Bronchial epithelial cell (primary cell): ENCODE measurements at places on chromosomes 1 and 21.

GRCh38 chr1:224427346-224427745 is 7.3 kb downstream of the WDR26 start:
- DNase-seq: no peak

DNA sequence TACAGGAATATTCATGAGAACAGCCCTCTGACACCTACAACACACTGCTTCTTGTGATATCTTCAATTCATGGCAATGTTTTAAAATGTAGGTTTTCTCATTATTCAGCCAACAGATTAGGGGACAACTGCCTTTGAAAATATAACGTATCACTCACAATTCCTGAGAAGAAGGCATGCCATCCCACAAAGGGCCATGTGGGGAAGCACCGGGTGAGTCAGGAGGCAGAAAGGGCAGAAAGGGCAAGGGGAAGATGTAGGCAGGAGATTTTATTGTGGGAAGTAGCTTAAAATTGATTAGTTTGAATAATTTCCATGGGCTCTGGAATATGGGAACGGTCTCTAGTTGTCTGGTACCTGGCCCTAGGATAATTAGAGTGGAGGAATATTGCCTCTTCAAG is 165.7 kb downstream of the HHIPL2 start:
- DNase-seq: no peak

- no peak for DNase-seq
Observed at GRCh38 chr1:93347334-93347899, 1.7 kb downstream of the DR1 start.

DNA sequence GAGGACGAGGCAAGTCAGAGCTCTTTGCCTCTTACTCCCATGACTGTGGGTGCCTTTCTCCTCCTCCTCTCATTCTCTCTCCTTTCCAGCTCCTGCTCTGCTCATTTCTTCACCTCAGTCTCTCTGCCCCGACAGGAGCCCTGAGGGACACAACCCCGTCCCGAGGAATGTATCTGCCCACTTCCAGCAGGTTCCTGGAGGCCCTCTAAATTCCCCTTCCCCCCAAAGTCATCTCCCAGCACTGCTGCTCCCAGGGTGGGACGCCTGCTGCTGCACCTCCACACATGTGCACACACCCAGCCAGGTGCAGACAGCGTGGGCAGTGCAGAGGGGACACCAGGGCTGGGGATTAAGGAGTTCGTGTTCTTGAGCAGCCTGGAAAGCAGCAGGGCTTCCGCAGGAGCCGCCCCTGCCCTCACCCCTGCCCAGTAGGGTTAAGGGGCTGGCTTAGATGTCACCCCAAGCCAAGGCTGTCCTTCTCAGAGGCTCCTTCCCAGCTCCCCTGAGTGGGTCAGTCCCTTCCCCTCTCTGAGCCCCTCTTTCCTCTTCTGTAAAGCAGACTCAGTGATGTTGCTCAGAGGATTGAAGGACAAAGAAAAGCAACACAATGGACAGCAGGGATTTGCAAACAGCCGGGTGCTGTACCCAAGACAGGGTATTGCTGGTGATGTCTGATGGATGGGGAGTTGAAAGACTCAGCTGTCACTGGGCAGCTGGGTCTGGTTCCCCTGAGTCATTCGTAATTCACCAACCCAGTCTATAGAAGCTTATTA is 346.0 kb downstream of the MATN1 start:
- no peak for DNase-seq

GRCh38 chr1:61058483-61059245 is 23.7 kb upstream of the NFIA start:
- DNase-seq: peak; percentile 90

- DNase-seq: no peak
Observed at GRCh38 chr1:161718559-161719324, 2.6 kb upstream of the FCRLB start.

DNA sequence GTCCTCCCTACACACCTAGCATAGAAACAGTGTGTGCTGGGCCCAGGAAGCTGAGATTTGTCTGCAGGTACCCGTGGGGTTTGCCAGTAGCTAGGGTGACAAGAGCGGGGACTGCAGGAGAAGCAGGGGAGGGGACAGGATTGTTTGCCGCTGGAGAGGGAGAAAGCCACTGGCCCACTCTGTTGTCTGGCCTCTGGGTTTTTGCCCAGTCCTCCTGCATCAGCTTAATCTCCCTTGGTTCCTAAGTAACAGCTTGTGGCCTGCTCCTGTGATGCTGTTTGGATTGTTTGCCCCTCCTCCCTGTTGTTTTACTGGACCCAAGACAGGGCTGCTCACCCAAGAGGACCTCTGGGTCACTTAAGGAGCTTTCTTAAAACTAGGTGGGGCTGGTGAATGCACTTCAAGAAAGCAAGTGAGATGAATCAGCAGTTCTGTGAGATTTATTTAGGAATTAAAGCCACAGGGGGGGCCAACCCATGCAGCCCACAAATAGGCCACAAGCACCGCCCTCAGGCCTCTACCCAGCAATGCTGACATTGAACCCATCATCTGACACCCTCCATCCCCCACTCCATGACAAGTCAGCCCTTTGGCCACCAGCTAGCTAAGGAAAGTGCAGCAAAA is 142.8 kb downstream of the ZZZ3 start:
- DNase-seq: no peak

- peak; percentile 33 for DNase-seq
Observed at GRCh38 chr1:100584761-100585745, 47.1 kb downstream of the GPR88 start.

DNA sequence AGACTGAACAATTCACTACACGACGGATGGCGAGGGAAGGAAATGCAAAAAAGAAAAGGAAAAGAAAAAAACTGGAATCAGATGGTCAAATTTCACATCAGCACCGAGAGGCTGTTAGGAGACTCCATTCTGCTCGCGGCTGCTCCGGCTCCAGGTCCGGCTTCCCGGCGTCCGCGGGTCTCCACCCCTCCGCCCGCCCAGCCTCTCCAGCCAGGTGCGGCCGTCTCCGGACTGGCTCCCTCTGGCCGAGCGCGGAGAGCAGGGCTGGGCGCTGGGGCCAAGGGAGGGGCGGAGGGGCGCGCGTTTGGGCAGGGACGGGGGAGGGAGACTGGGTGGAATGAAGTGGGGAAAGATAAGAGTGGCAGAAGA is 332 bp downstream of the KCNJ6 start:
- DNase-seq: no peak

GRCh38 chr1:1567152-1567875 is 7.3 kb downstream of the SSU72 start:
- DNase-seq: no peak

- DNase-seq: peak; percentile 46
Observed at GRCh38 chr1:230753586-230754251, 6.5 kb downstream of the CAPN9 start.

DNA sequence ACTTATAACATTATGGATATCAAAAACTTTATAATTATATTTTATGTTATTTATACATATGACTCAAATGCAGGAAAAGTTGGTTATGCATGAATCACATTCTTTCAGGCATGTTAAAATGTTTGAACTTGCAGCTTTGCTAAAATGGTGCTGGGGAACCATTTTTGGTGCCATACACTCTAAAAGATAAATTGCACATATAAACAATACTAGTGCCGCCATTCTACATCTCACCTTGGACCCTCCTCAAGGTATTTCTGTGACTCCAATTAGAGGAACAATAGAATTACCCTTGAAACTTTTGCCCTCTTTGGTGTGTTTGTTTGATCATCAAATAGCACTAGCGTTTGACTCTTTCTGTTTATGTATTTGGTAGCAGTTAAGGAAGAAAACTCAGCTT is 997 bp downstream of the PRKACB start:
- DNase-seq: peak; percentile 68

DNA sequence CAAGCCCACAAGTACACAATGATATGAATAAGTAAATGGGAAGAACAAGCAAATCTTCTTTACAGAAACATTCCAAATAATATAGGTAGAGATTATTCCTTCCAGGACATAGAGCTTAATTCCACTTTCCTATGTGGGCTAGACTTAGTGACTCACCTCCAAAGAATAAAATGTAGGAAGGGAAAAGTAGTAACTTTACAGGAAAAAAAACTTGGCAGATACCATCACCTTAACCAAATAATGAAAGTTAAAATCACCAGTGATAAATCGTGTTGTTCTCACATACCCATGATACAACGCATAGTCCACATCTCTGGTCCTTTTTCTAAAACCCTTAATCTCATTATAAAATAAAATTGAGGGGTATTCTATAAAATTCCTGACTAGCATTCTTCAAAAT is 260.8 kb downstream of the SPATA17 start:
- DNase-seq: no peak

- no peak for DNase-seq
Observed at GRCh38 chr21:34728479-34728878, 59.7 kb downstream of the CLIC6 start.

DNA sequence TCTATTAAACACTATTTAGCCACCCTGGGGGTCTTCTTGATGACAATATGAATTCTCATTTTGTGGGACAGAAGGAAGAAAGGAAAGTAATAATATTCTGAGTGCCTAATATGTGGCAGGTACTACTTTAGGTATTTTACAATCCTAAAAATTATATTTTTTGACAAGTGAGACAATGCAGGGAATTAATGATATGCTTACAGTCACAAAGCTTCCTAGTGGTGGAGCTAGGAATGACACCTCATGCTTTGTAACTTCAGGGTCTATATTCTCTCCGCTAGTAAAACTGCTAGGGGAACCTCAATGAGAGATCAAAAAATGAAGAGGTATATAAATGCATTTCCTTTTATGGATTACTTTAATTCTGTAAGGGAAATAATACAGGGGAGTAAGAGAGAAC is 44.3 kb downstream of the TPR start:
- DNase-seq: peak; percentile 10

- peak; percentile 47 for DNase-seq
Observed at GRCh38 chr1:186188736-186189135, 186.3 kb downstream of the TPR start.

GRCh38 chr1:170032531-170033280 is 41.8 kb downstream of the KIFAP3 start:
- peak; percentile 5 for DNase-seq

GRCh38 chr1:198032668-198033067 is 115.5 kb downstream of the LHX9 start:
- no peak for DNase-seq

GRCh38 chr1:110879758-110880606 is 7.0 kb downstream of the CD53 start:
- peak; percentile 58 for DNase-seq

- DNase-seq: peak; percentile 49
Observed at GRCh38 chr1:56424744-56425493, 154.4 kb downstream of the PLPP3 start.

GRCh38 chr1:50300297-50300696 is 122.9 kb downstream of the DMRTA2 start:
- no peak for DNase-seq

DNA sequence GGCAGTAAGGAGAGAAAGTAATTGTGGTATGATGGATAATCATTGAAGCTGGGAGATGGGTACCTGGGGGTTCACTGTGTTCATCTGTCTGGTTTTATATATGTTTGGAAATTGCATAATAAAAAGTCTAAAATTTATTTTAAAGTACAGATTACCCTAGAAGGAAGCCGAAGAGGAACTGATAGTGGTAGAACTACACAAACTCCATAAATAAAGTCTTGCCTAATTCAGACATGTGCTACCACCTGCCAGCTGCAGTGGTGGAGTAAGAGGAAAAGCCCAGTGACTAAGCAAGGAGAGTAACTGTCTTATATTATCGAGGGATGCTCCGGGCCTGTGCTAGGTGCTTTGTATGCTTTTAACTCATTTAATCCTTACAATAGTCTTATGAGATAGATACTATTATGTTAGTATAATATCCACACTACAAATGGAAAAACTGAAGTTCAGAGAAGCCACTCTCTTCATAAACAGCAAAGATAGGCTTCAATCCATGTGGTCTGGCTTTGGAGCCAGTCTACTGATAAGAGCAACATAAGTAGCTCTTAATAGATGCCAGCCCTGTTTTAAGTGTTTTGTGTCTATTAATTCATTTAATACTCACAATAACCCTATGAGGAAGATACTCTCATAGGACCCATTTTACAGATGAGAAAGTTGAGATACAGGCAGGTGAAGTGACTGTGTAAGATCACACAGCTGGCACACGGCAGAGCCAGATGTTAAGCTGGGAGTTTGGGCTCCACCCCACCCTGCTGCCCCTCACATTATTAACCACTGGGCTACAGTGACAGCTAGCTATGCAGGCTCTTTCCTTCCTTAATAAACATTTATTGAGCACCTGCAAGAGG is 56.8 kb upstream of the HNRNPU start:
- DNase-seq: no peak

- peak; percentile 100 for DNase-seq
Observed at GRCh38 chr1:39183503-39184353, 20.8 kb upstream of the MACF1 start.

GRCh38 chr1:2509589-2509988 is 16.8 kb downstream of the PANK4 start:
- no peak for DNase-seq

- no peak for DNase-seq
Observed at GRCh38 chr1:215568299-215568692, 1.2 kb downstream of the KCTD3 start.

DNA sequence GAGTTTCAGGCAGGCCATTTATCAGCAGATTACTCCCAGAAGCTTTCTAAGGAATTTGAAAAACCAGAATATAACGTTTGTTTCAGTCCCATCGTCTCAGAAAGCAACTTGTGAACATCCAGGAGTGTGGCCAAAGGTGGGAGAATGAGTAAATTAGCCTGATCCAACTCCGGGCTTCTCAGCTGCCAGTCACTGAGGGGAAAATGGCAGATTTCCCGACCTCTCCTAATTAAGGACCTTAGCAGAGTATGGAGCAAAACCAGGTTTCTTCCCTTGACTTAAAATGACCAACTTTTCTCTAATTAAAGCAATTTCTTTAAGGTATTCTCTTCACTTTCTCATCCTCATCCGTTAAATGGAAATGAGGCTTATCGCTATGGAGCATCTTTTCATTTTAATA is 1.0 kb downstream of the CORT start:
- DNase-seq: no peak

- DNase-seq: peak; percentile 47
Observed at GRCh38 chr1:164961715-164962114, 394.8 kb downstream of the LMX1A start.

GRCh38 chr1:161166669-161167548 is 683 bp downstream of the PPOX start:
- DNase-seq: no peak

DNA sequence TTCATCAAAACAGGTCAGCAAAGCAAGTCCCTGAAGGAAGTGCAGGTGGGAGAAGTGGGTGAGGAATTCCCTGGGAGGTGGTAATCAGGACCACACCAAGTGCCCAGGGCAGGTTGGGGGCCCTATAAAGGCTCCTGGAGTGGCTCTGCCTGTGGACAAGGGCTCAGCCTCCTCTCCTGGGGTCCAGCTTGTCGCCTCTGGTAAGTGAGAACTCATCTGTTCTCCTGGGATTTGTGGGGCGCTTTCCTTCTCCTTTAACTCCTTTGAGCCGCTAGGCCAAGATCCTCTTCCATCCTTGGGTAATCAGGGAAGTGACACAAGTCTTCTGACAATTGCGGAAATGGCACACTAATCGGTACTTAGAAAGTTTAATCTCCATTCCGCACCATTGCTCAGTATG is at the start of gene SPRR4:
Gene SPRR4 (plus strand): TSS at position 154 of the 400 bp plus-strand sequence. CDS start 1,243 bp downstream, outside the sequence.
- DNase-seq: no peak

- DNase-seq: no peak
Observed at GRCh38 chr1:7290971-7291970, 479.8 kb upstream of the VAMP3 start.

GRCh38 chr21:35619184-35619583 is 441.1 kb downstream of the SETD4 start:
- DNase-seq: peak; percentile 96

- DNase-seq: peak; percentile 41
Observed at GRCh38 chr1:43545695-43546387, 15.2 kb downstream of the PTPRF start.
